ENCODE measurements at places on chromosomes 5 and 9. TPM values are rescaled to one million over a fixed set of nuclear protein-coding genes. Genes with fewer than 3 reads are reported as not detected.

DNA sequence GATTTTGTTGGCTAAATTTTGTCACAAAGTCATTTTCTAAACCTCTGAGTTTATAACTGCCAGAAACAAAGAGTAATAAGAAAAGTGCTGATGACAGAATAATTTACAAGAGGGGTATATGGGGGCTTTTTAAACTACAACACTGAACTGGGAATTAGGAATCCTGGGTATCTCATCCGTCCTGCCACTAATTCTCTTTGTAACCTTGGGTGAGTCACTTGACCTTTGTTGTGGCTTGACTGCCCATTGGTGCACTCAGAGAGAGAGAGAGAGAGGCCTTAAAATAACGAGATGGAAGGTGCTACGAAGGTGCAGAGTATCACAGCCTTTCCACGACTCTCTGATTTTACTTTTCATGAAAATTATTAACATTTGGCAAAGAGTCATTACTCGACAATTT is 130.3 kb upstream of the CNTLN start:
- DNase-seq: no peak

GRCh38 chr9:128497824-128498610 is 6.5 kb upstream of the GLE1 start:
- DNase-seq: no peak

DNA sequence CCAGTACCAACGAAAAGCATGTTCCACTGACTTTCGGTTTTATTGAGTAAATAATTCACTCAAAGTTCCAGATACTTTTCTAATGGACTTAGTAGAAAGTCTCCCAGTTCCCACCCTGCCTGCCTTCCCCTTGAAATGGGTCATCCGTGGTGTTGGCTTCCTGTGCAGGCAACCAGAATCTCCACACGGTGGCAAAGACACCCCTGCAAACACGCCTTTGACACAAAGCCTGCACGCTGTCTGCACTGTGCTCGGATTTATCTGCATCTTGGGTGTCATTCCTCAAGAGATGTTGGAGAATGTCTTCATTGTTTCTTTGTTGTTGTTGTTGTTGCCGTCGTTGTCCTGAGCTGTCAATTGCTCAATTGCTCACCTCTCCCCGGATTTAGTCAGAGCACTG is 150.0 kb upstream of the IRX2 start:
- DNase-seq: no peak

GRCh38 chr5:139204196-139204595 is 6.0 kb upstream of the SIL1 start:
- DNase-seq: no peak

DNA sequence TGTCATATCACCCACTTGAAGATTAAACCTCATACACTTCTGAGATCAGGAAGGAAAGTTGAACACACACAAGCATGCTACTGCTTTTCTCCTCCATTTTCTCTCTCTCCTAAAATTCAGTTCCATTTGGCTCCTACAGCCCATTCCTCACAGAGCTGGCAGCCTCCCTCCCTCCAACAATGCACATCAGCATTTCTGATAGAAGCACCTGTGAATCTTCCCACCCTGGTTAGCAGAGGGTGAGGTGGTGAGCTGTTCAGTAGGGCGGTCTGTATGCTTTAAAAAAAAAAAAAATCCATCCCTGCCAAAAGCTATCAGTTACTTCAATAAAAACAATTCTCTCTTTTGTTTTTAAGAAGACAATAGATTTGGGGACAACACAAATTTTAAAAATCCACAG is 463.2 kb upstream of the KIF2A start:
- DNase-seq: no peak

- DNase-seq: no peak
Measured at GRCh38 chr5:89458332-89458656, 575.3 kb upstream of the MEF2C start.

DNA sequence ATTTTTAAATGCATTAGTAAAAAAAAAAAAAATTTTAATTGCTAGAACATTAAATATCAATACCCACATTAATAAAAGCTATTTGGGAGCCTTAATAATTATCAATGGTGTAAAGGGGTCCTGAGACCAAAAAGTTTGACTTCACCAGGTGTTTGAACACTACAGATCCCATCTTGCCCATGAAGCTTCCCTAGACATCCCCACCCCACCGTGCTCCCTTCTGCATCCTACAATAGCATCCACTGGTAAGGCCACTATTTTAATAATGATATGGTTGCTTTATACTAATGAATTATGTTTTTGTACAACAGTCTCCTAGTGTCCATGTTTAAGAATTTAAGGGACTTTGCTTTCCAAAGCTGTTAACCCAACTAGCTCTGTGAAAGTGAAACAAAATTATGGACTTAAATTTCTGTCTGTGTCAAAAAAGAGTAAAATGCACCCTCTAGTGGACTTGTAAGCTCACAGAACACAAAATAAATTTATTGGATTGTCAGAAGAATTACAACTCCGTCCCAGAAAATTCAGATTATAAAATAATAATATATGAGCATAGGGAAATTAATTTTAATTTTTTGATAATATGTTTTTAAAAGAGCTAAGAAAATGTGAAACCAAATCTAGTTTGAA is 76.0 kb downstream of the ARL15 start:
- DNase-seq: no peak

GRCh38 chr9:35646533-35647265 is 4.0 kb downstream of the SIT1 start:
- DNase-seq: peak; percentile 93

- peak; percentile 55 for DNase-seq
Measured at GRCh38 chr9:99259231-99259918, 37.3 kb downstream of the SEC61B start.

GRCh38 chr9:21452681-21453080 is 12.4 kb downstream of the IFNA1 start:
- no peak for DNase-seq

DNA sequence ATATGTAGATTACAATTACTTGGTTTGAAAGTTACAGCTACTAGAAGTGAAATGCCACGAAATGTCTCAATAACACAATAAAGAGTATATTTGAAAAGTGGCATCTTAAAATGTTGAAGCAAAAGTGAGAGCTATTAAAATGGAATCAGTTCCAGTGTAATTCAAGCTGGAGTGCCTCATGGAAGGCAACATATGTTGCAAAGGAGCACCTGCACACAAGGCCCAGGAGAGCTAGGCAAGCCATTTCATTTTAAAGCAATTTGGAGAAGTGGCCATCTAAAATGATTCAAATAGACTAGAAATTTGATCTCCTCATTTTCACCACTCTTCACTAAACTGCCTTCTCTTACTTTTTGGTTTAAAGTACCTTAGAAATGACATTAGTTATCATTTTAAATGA is 167.8 kb downstream of the GABRB2 start:
- no peak for DNase-seq

DNA sequence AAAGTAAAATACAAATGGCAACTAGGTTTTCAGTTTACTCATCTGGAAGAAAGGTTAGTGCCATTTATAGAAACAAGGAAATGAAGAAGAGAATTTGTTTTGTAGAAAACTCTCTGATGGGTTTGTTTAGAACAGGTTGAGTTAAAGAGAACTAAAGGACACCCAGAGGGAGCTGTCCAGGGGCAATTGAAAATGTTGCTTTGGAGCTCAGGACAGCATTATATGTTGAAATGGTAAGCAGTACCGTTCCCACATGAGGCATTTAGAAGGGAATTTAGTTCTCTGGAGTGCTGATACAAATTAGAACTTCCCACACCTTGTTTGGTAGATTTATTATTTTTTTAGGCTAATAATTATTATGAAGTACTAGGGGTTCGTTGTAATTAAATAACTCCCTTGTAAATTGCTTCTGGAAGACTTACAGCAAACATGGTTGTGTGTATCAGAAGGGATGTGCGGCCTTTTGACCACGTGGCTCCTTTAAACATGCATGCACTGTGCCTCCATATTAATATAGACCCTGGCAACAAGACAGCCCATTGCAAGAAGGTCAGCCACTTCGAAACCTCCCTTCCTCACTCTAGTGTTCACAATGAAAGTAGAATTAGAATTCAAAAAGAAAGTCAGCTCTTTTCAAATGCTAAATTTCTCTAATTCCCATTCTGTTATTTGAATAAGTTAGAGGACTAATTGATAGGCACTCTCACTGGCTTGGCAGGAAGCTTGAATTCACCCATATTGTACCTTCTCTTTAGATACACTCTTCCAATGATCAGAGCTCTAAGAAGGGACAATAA is 71.7 kb downstream of the ZNF462 start:
- DNase-seq: no peak

Gene HTR1A
- polyA plus RNA-seq: not detected

Gene PDZD2
- polyA plus RNA-seq: 0.40 TPM

Gene LECT2
- polyA plus RNA-seq: not detected

Gene CNTFR
- not detected for polyA plus RNA-seq

GRCh38 chr9:14097215-14097614 is 216.7 kb downstream of the NFIB start:
- no peak for DNase-seq

GRCh38 chr5:3993856-3994473 is 398.3 kb downstream of the IRX1 start:
- no peak for DNase-seq

Gene GPR21
- polyA plus RNA-seq: not detected

- no peak for DNase-seq
Measured at GRCh38 chr5:146042628-146043279, 62.6 kb downstream of the PLAC8L1 start.

- no peak for DNase-seq
Measured at GRCh38 chr9:35540315-35540714, 50.4 kb downstream of the RUSC2 start.

Gene DHFR
- 2.6 TPM for polyA plus RNA-seq

- DNase-seq: peak; percentile 79
Measured at GRCh38 chr5:40834391-40834848, 602 bp downstream of the RPL37 start.

Gene ROPN1L
- polyA plus RNA-seq: 2.9 TPM

- DNase-seq: no peak
Measured at GRCh38 chr9:99181621-99182020, 40.1 kb downstream of the ALG2 start.

Gene REEP2
- 0.24 TPM for polyA plus RNA-seq

Gene MOCS2
- polyA plus RNA-seq: 39.7 TPM

Gene ZNF454
- not detected for polyA plus RNA-seq

- DNase-seq: no peak
Measured at GRCh38 chr5:141973871-141974595, 5.1 kb downstream of the RNF14 start.

Gene MLANA
- polyA plus RNA-seq: not detected
